ENCODE measurements at places on chromosomes 2 and 18.

DNA sequence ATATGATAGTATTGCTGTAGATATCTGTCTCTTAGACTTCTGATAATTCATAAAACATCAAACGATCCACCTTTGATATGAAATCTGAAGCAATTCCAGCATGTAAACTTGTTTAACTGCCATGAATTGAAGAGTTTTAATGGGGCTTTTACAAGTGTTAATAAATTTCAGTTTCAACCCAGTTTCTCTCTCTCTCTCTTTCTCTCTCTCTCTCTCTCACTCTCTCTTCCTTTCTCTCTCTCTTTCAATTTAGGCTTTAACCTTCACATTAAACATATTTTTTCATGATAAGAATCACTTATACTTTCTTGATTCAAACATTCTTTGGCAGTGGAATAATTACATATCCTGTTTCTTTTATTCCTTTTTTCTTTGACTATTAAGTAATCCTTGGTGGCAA is 296.1 kb downstream of the EPHA4 start:
- no peak for DNase-seq

- DNase-seq = no peak
Measured at GRCh38 chr2:29227935-29228675, 112.9 kb downstream of the CLIP4 start.

GRCh38 chr2:190408538-190409271 is 550 bp downstream of the MFSD6 start:
- peak; percentile 56 for DNase-seq

DNA sequence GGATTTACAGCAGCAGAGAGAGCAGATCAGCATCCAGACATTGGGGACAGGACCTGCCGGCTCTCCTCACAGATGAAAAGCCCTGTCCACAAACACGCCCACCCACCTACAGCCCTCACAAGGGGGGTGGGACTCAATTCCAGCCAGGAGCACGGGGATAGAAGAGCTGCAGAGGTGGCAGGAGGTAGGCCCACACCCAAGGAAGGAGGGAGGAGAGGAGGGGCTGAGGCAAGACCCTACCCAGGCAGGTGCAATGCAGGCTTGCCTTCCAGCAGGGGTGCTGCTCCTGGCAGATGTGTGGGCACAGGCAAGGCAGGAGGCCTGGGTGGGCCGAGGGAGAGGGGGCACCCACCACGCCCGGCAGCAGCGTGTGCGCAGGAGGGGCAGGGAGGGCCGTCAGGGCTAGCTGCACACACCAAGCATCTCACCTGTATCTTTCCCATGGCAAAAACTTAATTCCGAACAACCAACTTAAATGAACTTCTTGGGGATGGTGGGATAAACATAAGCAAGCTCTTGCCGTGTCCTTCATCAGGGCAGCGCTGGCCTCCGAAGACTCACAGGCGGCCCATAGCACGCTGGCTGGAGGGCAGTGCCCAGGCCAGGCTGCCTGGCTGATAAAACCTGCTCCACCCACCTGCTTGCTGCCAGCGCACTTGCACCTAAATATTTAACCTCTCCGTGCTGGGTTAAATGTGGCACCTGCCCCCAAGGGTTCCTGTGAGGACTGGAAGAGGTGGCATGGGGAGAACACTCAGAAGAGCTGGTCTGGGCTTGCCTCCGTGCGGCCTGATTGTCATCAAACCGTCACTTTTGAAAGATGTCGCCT is 219.5 kb downstream of the HDAC4 start:
- no peak for DNase-seq

DNA sequence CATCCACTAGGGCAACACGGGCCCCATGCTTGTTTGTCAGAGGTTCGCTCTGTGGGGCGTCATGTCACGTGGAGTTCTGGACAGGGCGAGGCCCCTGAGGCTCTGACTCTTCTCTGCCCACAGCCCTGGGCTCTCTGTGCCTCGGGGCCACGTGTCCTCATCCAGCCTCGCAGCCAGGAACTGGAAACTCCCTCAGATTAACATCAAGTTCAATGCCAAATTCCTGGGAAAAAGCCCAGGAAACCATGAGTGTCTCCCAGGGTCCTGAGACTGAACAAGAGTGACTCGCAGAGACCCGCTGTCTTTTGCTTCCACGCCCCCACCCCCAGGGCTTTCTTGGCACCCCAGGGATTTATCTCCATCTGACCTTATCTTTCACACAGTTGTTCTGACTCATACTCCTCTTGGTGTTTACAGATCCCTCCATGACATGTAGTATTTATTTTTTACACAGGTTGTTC is 174.0 kb upstream of the PIEZO2 start:
- no peak for DNase-seq

DNA sequence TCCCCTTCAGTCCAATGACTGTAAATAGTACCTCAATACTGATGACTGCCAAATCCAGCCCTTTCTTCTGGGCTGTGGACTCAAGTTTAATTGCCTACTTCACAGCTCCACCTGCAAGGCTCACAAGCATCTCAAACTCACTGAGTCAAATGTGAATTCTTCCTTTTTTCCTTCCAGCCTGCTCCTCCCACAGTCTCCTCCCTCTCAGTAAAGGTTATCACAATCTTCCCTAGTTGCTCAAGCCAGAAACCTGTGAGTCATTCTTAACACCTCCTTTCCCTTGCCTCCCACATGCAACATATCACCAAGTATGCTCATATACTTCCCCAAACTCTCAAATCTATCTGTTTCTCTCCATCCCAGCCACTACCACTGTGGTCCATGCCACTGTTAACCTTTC is 3.7 kb upstream of the MFSD6 start:
- DNase-seq = no peak

DNA sequence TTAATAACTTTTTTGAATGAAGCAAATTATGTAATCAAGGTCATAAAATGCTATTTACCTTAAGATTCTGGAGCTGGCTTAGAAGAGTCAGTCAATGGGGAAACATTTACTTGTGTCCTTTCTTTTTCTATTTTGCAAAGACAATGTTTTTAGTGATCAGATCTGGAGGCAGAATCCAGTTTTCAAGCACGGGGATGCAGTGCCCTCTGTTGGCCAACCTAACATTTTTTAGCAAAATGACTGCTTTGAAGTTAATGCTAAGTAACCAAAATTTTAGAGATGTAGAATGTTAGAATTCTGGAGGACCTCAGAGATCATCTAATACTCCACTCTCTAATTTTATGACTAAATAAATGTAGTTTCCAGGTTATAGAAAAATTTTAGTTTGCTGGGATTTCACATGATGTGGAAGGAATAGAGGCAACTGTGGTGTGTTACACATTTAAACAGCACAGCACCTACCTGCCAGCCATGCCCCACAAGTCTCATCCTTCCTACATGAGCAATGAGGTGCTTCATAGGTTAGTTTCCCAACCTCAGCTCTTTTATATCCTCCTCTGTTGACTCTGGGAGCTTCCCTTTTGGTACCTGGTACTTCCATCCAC is 23.6 kb upstream of the SLC9A4 start:
- DNase-seq = no peak

DNA sequence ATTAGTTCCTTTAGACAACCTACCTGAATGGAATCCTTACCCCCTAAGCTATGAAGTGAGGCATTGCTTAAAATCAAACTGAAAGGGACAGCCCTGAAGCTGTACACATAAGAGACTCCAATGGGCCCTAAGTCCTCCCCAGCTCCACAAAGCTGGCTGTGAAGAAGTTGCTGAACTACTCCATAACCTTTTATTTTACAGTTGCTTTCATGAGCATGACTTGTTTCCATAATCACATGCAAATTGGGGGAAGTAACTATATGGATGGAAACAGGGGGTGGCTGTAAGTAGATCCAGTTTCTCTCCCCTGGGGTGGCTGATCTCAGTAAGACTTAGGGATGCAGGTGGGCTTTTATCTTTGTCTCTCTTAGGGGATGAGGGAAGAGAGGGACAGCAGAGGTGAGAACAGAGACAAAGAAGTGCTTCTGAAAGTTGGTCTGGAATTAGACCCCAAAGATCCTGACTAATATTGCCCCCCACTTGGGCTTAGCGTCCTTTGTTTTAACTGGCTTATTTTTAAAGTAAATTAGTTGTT is 5.5 kb downstream of the FZD5 start:
- no peak for DNase-seq

GRCh38 chr2:188306271-188306670 is 14.6 kb downstream of the GULP1 start:
- no peak for DNase-seq

DNA sequence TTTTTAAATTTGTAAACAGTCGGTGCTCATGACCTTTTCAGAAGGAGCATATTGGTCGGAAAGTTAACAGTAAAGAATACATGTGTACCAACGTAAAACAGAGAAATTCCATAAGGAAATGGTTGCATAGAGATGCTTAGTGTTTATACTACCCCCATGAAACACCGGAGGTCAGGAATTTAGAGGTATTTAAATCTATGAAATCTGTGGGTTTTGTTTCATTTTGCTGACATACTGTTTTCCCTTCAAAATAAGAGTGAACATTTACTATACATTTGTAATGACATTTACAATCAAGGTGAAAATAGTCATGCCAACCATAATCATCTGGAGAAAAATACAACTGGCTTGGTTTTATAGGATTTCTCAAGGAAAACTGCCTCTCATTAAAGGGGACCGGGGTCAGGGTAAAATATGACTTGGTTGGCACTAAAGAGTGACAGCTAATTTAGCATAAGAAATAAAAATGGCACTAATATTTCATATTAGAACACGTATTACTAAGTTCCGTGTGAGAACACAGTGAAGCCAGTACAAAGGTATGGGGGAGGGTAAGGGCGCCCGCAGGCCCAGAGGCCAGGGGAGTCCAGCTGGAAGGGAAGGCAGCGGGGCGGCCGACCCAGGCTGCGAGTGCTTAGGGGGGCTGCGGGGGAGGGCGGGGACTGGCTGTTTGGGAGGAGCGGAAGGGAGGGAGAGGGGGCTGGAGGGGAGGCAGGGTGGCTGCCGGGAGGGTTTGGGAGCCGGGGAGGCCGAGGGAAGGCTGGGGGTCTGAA is 1.1 kb upstream of the RNU4ATAC start:
- DNase-seq = peak; percentile 45

- no peak for DNase-seq
Measured at GRCh38 chr2:103823847-103824246, 1030.1 kb upstream of the POU3F3 start.

DNA sequence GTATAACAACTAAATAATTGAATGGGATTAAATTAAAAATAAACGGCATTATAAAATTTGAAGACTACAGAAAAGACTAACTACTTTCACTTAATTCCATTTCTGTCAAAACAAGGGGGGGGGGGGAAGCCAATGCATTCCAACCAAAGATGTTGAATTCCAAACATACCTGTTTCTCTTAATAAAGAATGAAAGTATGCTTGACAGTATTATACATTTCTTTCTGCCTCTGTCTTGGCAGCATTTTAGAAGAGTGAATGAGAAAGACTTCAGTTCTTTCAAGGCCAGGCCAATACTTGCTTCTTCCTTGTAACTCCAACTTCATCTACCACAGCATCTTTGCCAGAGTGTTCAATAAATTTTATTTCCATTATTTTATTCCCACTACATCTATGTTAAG is 65.9 kb downstream of the PDE11A start:
- DNase-seq = no peak

DNA sequence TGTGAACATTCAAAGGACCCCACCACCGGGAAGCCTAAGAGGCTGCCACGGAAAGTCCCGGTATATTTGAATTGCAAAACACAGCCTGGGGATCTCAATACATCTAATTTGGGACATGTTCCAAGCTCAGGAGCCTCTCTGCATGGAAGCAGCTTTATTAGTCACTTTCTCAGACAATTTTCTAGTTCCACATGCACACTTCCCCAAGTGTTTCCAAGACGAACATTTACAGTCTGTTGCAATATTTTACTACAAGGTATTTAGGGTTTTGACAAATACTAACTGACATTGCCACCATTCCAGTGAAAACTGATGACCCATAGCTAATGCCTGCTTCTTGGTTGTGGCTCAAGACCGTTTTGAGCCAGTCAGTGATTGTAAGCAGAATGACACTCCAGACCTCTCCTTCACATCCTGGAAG is 145.3 kb downstream of the NCKAP5 start:
- no peak for DNase-seq

GRCh38 chr2:62801814-62802523 is 96.5 kb downstream of the EHBP1 start:
- DNase-seq = no peak
